OCI-M1 (cell line): ENCODE measurements at places on chromosomes 4 and X.
A peak's percentile ranks its signal among the peaks of the same experiment; 100 is the strongest.

- DNase-seq, result no peak
Measured at GRCh38 chr4:8904666-8905065, 33.0 kb upstream of the HMX1 start.

DNA sequence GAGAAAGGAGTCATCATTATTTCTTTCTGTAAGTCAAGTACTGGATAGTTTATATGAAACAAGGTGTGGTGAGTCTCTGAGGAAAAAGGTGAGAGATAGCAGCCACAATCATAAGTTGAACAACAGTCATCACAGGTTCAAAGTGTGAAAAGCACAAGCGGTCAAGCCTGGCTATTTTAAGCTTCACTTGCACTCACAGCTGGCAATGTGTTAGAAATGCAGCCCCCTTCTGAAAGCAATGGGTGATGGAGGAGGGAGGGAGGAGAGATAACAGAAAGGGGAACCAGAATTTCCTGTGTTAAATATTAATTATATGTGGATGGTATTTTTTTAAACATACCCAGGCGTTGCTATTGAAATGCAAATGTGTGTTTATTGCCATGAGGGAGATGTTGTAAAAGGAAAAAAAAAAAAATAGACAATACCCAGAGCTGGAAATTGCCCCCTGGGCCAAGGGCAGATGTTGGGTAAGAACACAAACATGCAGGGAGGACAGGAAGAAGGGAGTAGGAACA is 26.9 kb upstream of the BMP3 start:
- peak; percentile 7 for DNase-seq

- no peak for DNase-seq
Measured at GRCh38 chr4:62119195-62119594, 919.1 kb downstream of the ADGRL3 start.

GRCh38 chr4:113398441-113399143 is 349.1 kb downstream of the ANK2 start:
- no peak for DNase-seq

- no peak for DNase-seq
Measured at GRCh38 chr4:102779204-102779603, 18.4 kb upstream of the MANBA start.

DNA sequence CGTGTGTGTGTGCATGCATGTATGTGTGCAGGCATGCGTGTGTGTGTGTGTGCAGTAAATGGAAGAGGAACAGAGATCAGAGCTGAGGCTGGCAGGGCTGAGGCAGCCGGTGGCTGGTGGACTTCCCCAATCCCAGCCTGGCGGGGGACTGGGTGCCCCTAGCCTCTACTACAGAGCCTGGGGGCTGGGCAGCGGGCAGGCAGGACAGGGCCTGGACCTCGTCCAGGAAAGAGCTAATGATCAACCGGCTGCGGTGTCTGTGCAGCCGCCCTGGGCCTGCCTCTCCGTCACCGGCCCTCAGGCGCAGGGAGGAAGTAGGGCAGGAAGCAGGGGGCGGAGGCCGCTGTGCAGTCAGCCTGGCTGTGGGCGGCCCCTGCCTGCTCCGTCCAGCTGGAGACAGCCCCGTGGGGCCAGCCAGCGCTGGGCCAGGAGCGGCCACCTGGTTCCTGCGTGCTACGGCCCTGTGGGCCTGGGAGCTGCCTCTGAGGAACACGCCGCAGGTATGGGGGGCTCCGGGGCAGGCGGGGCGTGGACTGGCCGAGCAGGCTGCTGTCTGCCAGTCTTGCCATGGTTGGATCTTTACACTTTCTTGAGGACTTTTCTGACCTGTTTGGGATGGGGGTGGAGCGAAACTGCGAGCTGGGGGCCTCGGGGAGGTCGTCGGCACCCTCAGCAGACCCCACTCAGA is at the start of gene SH3TC1:
Gene SH3TC1 (plus strand): TSS at position 385 of the 688 bp plus-strand sequence. CDS start 5,905 bp downstream, outside the sequence.
- DNase-seq, result peak; percentile 79

GRCh38 chr4:6105311-6105911 is 87.2 kb upstream of the C4orf50 start:
- no peak for DNase-seq

- no peak for DNase-seq
Measured at GRCh38 chrX:38379088-38379487, 26.7 kb downstream of the OTC start.

DNA sequence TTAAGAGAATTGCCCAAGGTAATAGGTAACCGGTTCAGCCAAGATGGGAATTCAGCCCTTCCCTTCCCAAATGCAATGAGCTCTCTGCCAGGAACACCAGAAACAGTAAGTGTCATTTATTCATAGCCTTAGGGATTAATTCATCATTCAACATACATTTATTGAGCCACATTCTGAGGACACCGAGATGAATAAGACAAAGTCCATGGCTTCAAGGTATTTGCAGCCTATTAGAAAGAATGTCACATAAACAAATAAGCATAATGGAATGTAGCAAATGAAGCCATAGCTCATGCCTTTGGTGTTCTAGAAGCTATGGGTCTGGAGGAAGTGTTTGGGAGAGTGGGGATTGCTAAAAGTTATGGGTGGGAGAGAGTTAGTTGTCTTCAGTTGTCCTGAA is 6.3 kb upstream of the TAB3 start:
- no peak for DNase-seq

DNA sequence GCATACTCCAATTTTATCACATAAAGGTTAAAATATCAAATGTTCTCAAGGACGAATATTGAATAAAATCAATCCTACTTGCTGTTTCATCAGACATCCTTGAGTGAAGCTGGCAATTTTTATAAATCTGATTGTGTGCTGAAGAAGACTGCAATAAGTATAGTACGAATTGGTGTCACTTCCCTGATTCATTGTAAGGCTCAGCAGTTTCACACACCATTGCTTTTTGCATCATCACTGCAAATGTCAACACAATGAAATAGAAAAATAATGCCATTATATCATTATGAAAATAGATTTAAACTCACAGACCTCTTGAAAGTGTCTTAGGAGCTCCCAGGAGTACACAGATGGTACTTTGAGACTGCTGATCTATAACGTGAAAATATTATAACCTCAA is 172.5 kb downstream of the ANKRD50 start:
- no peak for DNase-seq

- peak; percentile 32 for DNase-seq
Measured at GRCh38 chrX:78378476-78379115, 51.2 kb upstream of the CYSLTR1 start.

GRCh38 chr4:26736621-26737020 is 124.0 kb upstream of the STIM2 start:
- DNase-seq, result no peak

- peak; percentile 78 for DNase-seq
Measured at GRCh38 chr4:123421227-123421936, 24.8 kb downstream of the SPRY1 start.
